ENCODE measurements at places on chromosomes 5 and 9. TPM values are rescaled to one million over a fixed set of nuclear protein-coding genes. Genes with fewer than 3 reads are reported as not detected.

- no peak for DNase-seq
These were observed 8.1 kb upstream of the SELENOP start for GRCh38 chr5:42819745-42820144.

DNA sequence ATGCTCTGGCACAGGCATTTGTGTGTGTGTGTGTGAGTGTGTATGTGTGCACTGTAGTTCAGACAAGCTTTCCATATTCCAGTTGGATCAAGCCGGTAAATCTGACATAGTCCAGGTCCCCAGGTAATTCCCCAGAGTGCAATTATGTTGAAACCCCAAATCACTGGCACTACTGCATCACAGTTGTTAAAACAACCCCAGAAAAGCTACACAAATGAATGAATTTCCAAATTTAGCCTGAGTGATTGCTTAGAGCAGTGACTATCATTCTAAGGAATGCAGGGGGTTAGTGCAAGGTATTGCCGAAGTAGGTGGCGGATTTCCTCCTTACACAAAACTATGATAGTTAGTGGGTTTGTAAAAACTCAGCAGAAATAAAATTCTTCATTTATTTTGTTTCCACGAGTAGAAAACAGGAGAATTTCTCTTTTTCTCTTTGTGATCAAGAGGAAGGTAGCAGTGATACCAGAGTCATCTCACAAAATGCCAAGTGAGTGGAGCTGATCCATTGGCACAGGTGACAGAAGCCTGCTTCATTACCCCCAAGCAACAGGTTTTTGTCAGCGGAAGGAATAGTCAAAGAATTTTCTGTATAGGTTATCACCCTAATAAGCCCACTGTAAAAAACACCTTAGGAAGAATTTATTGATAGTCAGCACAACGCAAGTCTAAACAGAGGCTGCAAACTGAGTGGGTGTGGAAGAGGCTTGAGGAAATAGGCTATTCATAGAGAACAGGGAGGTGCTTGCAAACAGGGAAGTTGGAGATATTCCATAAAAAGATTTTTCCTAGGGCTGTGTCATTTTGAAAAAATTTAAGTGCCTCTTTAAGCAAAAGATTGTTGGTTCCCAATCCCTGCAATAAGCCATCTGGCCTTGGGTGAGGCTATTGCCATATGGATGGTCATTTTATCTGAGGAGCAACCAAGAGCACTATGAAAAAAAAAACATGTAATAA lies 385.1 kb downstream of the CHSY3 start:
- DNase-seq: no peak

- DNase-seq: no peak
These were observed 56.0 kb downstream of the KIAA0825 start for GRCh38 chr5:94562327-94562971.

DNA sequence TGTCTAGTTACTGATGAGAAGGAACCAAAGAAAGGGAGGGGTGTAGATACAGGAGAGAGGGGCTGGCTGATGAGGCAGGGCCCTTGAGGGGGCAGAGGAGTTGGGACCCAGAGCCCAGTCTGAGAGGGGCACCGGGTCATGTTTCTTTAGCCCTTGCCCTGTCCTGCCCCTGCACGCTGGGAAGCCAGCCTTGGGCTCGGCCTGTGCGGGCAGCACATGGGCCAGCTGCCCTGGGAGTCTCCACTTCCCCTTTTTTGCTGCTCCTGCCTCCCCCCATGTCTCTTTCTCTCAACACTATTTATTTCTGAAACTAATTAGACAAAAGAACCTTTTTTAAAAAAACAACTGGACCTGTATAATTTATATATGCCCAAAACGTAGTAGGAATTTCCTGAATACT lies 20.5 kb downstream of the MVB12B start:
- no peak for DNase-seq

GRCh38 chr9:6484210-6484609 lies 71.2 kb downstream of the UHRF2 start:
- no peak for DNase-seq

GRCh38 chr5:117149312-117149711 lies 574.7 kb upstream of the SEMA6A start:
- DNase-seq: no peak

DNA sequence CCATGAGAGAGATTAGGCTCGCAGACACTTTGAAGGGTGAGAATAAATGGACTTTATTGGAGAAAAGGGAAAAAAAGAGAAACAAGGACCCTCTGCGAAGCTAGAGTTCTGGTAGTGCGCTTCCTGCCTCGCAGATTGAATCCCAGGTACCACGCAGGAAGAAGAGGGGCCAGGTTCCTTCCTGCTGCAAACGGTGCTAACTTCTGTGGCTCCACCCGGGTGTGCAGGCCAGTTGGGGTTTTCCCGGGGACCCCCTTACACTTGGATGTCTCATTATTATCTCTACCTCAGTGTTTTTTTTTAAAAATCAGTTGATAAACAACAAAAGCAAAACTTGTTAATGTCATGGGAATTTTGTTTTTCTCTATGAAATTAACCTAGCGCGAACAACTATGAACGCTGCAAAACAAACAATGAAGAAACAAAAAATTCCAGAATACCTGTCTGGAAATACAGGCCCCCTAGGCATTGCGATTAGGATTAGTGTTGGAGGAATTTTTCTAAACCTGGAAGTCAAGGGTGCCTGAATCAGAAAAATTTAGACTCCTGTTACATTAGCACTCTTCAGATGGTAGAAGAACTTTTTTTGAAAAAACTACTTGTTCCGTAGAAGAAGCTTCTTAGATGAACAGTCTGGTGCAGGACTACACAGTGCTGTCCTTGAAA lies 414.5 kb downstream of the MAN2A1 start:
- DNase-seq: no peak

DNA sequence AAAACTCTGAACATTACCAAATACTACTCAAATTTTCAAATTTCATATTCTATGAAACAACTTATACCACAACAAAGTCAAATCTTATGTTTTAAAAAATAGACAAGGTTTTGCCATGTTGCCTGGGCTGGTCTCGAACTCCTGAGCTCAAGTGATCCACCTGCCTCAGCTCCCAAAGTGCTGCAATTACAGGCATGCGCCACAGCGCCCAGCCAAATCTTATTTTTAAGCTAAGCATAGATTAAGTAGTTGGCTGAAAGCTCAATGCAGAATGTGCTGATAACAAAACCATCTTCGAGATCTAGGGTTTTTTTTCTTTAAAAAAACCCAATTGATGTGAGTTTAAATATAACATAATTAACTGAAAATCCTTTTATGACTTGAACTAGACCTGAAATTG lies 6.4 kb downstream of the LMBRD2 start:
- DNase-seq: no peak

DNA sequence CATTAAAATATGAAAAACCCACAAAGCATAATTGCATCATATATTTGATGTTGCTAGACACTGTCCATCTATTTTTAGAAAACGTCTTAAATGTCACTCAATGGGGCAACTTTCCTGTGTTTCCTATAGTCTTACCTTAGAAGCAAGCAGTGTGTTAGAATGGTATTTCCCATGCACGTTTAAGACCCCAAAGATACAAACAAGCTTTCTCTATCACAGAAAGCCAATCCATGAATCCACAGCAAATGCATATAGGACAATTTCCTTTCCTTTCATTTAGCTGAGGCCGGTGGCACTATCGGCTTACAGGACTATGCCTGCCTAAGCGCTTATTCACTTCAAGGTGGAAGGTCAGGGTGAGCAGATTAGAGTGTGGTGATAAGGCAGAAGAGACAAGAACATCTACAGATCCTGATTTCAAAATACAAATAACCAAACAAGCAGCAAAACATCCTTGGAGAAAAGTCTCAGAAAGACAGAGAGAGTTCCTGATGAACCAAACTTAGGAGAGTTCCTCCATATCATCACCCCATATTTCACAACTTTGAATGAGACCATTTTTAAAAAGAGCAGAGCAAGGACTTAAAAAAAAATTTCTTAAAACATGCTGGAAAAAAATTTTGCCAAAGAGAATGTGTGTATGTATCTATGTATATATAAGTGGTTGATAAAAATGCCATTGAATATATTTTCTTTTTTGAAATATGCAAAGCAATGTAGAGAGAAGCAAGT lies 57.2 kb downstream of the MEF2C start:
- DNase-seq: no peak

DNA sequence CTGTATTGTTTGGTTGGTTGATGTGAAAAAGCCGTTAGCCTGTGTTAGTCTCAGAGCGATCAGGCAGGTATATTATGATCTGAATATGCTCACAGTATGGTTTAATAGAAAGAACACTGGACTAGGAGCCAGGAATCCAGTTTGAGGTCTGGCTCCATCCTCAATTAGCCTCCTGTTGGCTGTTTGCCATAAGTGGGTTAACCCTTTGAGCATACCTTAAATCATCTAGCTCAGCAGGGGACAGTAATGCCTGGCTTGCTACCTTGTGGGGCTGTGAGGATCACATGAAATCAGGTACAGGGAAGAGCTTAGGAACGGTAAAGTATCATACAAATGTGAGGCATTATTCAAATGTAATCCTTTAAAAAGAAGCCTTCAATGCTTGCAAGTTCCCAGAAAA lies 104.7 kb downstream of the CMYA5 start:
- no peak for DNase-seq

GRCh38 chr9:109568568-109569210 lies 70.6 kb upstream of the PTPN3 start:
- DNase-seq: no peak

DNA sequence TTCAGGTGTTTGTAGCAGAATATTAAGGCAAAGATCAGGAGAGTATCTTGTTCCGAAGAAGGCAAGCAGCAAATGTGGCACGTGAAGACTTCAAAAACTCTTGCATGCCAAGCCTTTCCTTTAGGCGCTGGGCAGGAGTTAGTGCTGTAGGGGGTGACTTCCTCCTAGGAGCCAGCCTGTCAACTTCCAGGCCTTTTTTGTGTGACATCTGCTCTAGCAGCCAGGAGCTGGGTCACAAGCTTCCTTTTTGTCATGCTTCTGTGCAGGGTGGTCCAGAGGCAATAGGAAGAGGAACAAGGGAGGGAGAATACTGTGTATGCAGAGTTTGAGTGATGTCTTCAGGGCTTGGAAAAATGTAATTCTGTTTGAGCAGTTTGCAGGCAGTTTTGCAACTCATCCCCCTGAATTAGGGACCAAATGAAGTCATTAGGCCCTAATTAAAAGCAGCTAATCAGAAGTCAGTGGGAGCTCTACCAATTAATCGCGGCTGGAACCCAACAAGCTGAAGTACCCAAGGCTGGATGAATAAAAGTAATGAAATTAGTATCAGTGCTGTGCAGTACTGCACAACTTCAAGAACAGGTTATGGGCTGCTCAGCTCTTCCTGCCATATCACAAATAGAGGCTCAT lies 53.5 kb downstream of the TLR4 start:
- DNase-seq: no peak

- DNase-seq: no peak
These were observed 69.2 kb downstream of the MRPL36 start for GRCh38 chr5:1730487-1730847.

GRCh38 chr5:151151793-151152192 lies 5.8 kb downstream of the ANXA6 start:
- no peak for DNase-seq

- no peak for DNase-seq
These were observed 10.5 kb downstream of the RPS14 start for GRCh38 chr5:150438873-150439546.

DNA sequence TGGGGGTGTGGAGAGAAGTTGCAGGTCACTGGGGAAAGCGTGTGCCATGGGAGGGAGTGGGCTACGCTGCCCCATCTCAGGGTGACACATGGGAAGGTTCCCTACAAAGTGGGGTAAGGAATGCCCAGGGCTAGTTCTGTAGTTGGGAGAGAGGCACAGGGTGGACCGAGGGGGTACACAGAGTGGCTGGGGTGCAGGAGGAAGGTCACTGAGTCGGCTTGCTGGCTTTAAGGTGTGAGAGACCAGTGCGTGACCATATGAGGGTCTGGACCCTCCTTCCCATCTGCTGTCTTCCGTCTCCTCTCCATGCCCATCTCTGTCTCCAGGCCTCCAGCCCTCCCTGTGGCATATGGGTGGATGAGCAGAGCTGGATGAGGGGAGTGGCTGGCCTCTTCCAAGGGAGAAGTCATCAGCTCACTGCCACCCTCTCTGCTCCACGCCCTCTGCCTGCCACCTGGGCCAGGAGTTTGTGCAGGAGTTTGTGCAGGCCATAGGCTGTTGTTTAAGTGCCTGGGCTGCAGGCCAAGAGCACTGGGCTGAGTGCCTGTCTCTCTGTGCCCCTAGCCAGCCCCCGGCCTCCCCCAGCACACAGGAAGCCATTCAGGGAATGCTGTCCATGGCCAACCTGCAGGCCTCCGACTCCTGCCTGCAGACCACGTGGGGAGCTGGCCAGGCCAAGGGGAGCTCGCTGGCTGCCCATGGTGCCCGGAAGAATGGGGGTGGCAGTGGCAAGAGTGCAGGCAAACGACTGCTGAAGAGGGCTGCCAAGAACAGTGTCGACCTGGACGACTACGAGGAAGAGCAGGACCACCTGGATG lies 96.8 kb downstream of the PHF2 start:
- no peak for DNase-seq

GRCh38 chr5:39680213-39680612 lies 255.4 kb upstream of the DAB2 start:
- DNase-seq: no peak

DNA sequence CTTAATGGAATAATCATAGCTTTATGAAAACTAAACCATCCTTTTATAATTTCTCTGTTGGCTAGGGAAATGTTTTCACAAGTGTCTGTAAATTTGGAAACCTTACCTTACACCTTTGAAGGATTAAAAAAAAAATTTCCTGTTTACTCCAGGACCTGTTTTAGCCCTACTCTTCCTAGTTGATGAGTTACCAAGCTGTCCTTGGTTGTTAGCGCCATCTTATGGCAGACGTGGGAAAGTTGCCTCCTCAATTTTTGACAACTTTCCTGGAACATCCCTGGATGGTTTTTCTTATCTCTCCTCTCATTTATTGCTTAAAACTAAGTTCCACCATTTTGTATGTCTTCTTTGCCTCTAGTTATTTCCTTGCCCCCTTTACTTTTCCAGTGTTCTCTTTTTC lies 25.7 kb downstream of the ZSWIM6 start:
- no peak for DNase-seq

GRCh38 chr5:56746553-56747339 lies 68.6 kb upstream of the MAP3K1 start:
- no peak for DNase-seq

DNA sequence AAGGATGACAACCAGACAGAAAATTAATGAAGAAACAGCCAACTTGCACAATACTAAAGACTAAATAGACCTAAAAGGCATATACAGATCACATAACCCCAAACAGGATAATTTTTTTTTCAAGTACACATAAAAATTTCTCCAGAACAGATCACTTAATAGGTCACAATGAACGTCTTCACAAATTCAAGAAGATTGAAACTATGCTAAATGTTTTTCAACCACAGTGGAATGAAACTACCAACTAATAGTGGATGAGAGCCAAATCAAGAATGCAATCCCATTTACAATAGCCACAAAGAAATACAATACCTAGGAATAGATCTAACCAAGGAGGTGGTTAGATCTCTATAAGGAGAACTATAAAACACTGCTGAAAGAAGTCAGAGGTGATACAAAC lies 145.8 kb downstream of the TMEM232 start:
- DNase-seq: no peak

IGIP gene
- total RNA-seq: 4.6 TPM

DBH gene
- not detected for total RNA-seq

FGD3 gene
- total RNA-seq: not detected

ZNF454 gene
- total RNA-seq: 0.40 TPM

PARP8 gene
- total RNA-seq: 0.28 TPM

CYSTM1 gene
- total RNA-seq: 19.7 TPM

CHSY3 gene
- 2.1 TPM for total RNA-seq

LCNL1 gene
- total RNA-seq: not detected

GFM2 gene
- 55.2 TPM for total RNA-seq

TEX48 gene
- not detected for total RNA-seq

PCDHB10 gene
- 0.33 TPM for total RNA-seq

IFT74 gene
- 7.8 TPM for total RNA-seq

Data from pulmonary artery endothelial cell (primary cell).